ENCODE measurements at places on chromosomes 2 and 18.

DNA sequence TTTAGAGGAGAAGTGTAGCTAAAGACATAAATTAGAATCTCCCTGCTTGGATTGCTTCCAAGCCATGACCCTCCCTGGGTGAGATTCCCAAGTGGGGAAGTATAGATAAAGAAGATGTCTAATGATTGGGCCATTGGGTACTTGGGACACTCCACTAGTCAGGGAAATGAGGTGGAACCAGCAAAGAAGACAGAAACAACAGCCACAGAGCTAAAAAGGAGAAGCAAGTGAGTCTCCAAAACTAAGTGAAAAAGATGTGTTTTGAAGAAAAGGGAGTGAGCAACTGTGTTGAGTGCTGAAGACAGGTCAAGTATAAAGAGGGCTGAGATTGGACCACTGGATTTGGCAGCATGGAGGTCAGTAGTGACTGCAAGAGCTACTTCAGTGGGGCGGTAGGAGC lies 276.7 kb upstream of the STON1 start:
- DNase-seq: no peak

- DNase-seq: peak; percentile 82
These were observed 158.4 kb downstream of the GALNT14 start for GRCh38 chr2:30979822-30980245.

DNA sequence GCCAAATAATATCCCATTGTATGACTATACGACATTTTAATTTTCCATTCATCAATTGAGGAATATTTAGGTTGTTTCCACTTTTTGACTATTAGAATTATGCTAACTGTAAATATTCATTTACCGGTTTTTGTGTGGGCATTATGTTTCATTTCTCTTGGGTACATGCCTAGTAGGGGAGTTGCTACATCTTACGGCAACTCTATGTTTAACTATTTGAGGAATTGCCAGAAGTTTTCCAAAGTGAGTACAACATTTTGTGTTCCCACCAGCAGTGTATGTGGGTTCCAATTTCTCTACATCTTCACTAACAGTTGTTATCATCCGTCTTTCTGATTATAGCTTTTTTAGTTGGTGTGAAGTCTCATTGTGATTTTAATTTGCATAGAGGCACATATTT lies 1.6 kb upstream of the KDSR start:
- DNase-seq: peak; percentile 6

DNA sequence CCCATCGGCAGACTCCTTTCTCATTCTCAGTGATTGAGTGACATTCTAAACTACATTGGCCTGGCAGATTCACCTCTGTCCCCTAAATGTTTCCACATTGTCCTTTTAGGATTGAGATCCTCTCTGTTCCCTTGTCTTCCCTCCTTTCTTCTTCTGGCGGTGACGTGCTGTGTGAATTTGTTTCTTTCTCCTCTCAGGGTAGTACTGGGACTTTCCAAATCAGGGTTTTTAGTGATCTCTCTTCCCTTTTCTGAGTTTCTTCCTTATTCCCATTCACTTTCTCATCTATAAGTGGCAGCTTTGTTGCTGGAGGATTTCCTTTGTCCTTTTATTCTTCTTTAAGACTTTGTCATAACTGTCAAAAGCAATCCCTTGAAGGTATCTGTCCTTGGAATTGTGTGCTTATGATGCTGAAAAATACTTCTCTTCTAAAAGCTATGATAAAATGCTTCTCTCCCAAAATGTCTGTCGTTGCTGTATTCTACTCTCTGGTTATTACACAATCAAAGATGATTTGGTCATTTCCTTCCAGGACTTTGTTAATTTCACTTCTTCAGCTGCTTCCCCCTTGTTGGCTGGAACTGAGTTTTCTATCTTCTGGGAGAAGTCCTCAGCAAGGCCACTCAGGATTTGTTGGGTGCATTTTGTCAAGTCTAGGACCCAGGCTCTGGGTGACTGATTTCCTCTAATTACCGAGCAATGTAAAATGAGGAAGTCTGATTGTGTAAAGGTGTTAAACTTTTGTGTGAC lies 4.9 kb upstream of the IL1B start:
- no peak for DNase-seq

DNA sequence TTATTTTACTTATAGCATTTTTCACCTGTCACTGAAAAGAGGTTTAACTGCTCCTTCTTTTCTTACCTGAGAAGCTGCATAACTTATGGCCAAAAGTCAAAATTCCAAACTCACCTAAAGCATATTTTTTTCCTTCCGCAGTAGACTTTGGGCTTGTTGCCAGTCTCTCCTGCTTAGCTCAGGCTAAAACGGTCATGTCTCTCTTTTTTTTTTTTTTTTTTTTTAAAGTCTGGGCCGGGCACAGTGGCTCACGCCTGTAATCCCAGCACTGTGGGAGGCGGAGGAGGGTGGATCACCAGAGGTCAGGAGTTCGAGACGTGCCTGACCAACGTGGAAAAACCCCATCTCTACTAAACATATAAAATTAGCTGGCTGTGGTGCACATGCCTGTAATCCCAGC lies 113.5 kb downstream of the RTN4 start:
- no peak for DNase-seq

DNA sequence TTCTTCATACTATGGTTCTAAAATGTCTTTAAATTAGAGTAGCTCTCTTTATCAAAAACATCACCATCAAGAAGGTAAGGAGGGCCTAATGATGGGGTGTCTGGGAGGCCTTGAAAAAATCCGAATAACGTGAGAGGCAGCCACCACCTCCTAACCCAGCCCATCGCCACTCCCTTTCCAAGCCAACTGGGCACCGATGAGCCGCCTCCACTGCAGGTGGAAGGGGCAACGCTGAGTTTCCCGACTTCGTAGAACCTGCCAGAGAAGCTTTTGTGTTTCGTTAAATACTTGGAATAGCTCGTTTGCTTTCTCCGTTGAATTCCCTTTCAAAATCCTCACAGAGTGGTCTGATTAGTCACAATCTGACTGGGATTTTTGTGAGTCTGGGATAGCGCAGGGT lies 22.0 kb upstream of the RPL31 start:
- no peak for DNase-seq

DNA sequence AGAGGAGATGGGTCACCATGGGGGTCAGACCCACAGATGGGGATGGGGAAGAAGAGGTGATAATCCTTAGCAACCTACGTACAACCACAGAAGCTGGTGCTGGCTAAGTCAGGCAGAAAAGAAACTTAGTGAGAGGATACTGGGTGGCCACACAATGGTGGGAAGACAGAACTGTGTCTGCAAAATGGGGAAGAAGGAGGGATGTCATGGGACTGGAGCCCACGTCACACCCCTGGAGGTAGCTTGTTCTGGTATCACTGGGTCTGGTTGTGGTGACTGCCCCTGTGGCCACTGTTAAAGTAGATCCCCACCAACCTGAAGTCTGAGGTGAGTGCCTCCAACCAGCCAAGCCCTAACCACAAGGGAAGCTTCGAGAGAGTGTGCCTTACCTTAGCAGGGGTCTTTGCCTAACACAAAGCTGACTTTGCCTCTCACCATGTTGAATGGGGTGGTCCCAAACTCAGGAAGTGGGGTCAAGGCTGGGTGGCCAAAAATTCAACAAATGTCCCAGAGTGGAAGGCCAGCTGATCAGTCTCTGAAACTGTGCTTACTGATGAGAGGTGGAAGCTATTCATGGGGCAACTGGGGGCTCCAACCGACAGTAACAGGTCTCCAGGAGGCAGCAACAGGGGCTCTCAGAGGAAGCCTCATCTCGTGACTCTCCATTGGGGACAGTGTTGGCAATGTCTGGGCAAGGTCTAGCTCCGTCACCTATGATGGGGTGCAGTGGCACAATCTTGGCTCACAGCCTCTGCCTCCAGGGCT lies 64.8 kb upstream of the SLC1A4 start:
- no peak for DNase-seq

DNA sequence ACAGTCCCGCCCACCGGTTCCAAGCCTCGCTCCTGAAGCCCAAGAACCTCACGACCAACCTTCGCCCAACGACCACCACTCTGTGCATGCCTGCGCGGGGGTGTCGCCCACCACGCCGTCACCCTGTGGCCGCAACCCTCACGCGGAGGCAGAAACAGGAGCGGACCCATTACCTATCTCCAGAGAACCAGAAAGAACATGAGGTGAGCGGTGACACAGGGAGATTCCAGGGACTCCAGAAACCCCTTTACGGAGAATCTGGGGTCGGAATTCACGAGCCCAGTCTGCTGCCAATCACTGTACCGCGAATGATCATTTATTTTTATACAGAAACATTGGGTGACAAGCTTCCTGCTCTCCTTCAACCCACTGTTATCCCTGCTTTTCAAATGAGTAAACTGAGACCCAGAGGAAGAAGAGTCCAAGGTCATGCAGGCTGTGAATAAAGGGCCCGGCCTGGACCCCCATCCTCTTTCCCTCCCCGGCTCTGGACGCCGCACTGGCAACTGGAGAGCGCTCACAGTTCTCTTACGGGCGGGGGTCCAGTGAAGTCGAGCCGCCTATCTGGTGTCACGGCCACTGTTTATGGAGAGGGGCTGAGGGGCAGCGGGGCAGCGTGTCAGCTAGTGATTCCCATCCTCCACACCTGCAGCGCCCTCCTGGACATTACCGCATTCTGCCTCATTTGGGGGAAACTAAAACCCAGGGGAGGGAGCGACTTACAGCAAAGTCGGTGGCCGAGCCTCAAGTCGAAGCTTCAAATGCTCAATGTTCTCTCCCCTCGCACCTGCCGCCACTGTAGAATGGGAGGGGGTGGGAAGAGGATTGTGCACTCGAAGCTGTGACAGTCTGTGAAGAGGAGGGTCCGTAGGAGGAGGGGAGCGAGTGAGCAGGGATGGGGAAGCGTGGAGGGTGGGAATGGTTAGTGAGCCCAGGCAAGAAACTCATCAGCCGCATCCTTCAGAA lies 723 bp upstream of the SLC30A3 start:
- DNase-seq: no peak

Data from fibroblast of skin of scalp (primary cell).